CD8-positive, alpha-beta T cell (primary cell): ENCODE measurements at places on chromosomes 5 and 9. TPM values are rescaled to one million over a fixed set of nuclear protein-coding genes. Genes with fewer than 3 reads are reported as not detected.

- DNase-seq = no peak
These were observed 15.1 kb downstream of the NMRK1 start for GRCh38 chr9:75072895-75073294.

DNA sequence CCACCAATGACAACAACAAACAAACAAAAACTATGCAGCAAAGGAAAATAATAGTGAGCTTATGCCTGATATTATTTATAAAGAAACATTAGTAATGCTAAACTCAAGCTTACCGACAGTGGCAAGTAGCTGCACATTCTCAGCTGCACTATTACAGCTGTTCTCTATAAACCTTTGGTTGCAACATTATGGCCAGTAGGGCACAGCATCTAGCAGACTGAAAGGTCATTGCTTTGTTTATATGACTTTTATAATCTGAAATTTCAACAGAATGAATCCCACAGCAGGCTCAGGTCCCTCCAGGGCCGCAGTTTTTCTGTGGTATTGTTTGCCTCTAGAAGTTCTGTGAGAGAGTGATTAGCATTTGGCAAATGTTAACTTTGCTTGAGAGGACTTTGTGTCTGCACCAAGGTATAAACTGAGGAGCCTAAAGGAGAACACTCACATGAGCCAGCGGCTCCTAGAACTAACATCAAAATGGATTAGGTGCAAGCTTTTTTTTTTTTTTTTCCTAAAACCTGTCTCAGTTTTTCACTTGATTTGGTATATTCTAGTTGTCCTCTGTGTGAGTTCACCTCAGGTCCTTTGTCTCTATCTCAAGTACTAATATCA, 58.3 kb downstream of the IZUMO3 start:
- DNase-seq = no peak

Gene BARHL1
- not detected for total RNA-seq

DNA sequence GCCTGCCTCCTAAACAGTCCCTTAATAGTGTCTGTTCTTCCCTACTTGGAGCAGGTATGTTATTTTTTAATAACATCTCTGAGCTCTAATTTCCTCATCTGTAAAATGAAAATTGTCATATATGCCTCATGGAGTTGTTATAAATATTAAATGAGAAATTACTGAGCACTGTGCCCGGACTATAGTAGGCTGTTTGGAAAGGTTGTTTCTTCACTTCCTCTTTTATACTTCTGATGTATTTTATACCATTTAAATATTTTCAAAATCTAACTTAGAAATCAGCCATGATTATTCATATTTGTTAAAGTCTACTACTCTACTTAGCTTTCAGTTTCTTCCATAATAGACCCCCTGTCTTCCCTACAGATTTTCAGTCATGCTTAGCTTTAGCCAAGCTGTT, 30.5 kb upstream of the HAPLN1 start:
- DNase-seq = no peak

Gene RNF20
- 24.4 TPM for total RNA-seq

Gene CA9
- not detected for total RNA-seq

DNA sequence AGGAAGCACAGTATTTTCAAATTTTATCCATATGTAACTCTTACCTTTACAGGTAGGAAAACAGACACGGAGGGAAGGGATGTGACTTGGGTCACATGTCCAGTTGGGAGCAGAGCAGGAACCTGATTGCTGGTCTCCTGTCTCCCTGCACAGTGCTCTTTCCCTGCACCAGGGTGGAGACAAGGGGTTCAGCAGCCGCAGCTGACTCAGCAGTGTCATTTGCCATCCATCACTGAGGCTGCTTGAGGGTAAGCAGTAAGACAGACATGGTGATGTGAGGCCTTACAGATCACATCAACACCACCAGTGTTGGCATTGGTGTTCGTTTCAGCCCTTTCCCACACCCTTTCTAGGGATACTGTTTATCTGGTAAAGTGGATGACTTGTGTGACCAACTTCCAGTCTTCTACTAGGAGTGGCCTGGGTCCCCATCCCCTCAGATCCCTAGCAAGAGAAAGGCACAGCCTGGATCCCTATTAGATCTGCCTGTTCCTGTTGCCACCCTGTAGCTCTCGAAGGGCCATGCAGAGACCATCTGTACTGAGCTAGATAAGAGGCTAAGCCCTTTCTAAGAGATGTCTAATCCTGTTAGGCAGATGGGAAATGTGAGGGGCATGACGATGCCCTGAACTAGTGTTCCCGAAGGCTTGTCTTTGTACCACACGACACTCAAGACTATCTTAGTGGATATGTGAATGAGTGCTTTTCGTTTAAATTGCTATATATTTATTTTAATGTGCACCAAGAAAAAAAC, 29.1 kb downstream of the FRMPD1 start:
- DNase-seq = no peak

GRCh38 chr5:94969174-94969573, 315.7 kb downstream of the MCTP1 start:
- no peak for DNase-seq

GRCh38 chr9:80968611-80969010, 720.7 kb downstream of the TLE1 start:
- DNase-seq = no peak

- DNase-seq = no peak
These were observed 36.5 kb downstream of the CFAP95 start for GRCh38 chr9:69857131-69857530.

Gene TYRP1
- total RNA-seq = not detected

DNA sequence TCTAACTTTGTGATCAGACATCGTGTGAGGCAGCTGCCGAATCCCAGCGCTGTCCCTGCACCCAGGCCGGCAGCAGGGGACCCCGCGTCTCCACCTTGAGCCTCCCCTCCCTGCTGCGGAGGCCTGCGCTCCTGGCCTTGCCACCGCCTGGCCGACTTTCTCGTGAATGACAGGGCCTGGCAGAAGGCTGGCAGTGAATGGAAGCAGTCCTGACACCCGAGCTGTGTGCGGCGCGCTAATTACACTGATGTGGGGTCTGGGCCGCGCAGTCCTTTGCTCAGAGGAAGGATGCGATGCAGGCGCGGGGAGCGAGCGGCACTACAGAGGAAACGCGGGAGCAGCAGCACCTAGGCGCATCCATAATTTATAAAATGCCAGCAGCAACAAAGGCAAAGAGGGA, 40.3 kb downstream of the POU4F3 start:
- no peak for DNase-seq

DNA sequence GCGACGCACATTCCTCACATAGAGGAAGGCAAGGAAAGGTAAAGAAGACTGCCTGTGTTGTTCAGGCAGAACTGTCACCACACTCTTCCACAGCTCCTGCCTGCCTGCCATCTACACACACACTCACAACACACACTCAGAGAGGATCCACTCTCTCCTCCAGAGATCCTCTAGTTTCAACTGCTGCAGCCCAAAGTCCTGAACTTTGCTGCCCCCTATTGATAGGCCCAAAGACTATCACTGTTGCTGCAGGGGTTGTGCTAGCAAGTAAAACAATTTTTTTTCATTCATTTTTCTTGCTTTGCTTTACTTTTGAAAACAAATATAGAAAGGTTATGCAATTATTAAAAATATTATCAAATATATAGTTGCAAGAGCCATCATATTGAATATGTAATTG, 5.9 kb upstream of the CFAP90 start:
- no peak for DNase-seq

Gene OR1L6
- total RNA-seq = not detected

- no peak for DNase-seq
These were observed 283.9 kb downstream of the AOPEP start for GRCh38 chr9:95010431-95010838.

- no peak for DNase-seq
These were observed 11.5 kb upstream of the PRRC1 start for GRCh38 chr5:127505905-127506304.

Gene SUSD3
- total RNA-seq = 22.7 TPM

GRCh38 chr5:82635561-82636288, 357.6 kb upstream of the RPS23 start:
- no peak for DNase-seq

GRCh38 chr9:4077499-4078102, 222.3 kb downstream of the GLIS3 start:
- DNase-seq = peak; percentile 30

DNA sequence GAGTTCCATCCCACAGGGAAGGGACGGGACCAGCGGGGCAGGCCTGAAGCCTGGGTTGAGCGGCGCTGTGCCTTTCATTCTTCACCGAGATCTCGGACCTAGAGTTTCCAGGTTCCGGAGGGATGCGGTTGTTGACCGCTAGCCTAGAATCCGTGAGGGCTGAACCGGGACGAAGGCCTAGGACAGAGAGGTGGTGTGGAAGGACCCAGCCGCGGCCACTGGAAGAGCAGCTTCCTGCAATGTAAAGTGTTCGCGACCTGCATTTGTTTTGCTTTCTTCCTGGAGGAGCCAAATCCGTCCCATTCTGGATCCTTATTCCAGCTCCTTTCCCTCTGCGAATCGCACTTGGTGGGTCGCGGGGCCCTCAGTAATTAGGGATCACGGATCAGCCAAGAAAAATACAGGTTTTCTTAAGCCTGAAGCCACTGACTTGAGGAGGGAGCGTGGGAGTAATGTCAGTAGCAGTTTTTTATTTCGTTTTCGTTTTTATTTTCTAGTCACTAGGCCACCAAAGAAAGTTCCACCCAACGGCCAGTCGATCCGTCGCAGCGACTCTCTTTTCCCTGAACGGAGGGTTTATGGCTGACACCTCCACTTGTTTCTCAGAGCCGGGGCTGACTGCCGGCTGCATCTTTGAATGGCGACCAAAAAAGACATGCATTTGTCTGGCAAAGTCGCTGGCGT, 48.6 kb downstream of the ANXA2R start:
- no peak for DNase-seq

Gene FOXD4
- not detected for total RNA-seq

Gene PCDHGA10
- total RNA-seq = 0.08 TPM

Gene CCL28
- total RNA-seq = 20.9 TPM

GRCh38 chr5:136907371-136907770, 542.0 kb upstream of the TRPC7 start:
- no peak for DNase-seq

Gene SHISAL2B
- not detected for total RNA-seq

DNA sequence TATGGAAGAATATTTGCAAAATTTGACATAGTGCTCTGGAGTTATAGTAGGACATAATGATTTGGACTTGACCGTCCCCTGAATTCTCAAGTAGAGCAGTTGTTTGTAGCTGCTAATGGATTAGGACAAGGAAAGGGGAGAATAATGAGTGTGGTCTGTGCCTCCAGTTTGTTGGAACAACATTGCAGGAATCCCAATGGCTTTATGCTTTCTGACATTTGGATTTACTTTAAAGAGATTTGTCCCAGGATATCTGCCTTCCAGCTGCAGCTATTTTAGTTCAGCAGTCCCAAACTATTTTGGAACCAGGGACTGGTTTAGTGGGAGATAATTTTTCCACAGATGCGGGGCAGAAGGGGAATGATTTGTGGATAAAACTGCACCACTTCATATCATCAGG, 648.2 kb downstream of the SLCO4C1 start:
- no peak for DNase-seq

Gene PCDHB13
- total RNA-seq = not detected

- no peak for DNase-seq
These were observed 262.1 kb downstream of the ENC1 start for GRCh38 chr5:74378464-74378863.

GRCh38 chr9:110087605-110088004, 120.4 kb downstream of the C9orf152 start:
- DNase-seq = no peak

DNA sequence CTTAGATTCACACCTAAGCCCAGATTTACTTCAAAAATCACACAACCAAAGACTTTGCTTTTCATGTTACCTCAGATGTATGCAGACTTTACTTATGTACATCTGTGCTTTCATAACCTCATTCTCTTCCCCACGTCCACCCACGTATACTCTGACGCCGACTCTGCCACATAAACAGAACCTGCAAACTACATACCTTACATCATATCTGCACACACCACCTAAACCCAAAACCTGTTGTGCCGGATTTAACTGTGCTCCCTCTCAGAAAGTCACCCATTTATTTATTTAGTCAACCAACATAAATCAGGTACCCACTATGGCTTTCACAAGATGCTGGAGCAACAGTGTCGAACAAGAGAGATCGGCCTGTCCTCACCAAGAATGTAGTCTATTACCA, 1.0 kb upstream of the DPYSL3 start:
- DNase-seq = no peak

- no peak for DNase-seq
These were observed 16.1 kb upstream of the TMED7 start for GRCh38 chr5:115641948-115642347.

Gene PCDHGA5
- not detected for total RNA-seq

DNA sequence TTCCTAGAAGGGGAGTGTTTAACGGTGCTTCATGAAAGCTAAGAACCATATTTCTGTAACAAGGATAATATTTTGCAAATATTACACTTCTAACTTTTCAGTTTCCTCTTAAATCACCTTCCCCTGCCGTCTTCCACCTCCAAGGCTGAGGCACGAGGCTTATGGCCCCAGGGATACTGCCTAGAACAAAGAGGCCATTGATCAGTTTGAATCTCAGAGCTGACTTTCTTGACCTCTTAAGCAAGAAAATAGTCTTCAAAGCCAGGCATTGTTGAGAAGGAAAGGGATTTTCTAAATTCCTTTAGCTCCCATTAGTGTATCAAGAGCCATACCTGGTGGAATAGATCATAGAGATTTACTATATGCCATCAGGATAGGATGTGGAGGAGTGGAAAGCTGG, 566.2 kb downstream of the BNC2 start:
- DNase-seq = no peak

Gene GZMA
- 13.4 TPM for total RNA-seq

DNA sequence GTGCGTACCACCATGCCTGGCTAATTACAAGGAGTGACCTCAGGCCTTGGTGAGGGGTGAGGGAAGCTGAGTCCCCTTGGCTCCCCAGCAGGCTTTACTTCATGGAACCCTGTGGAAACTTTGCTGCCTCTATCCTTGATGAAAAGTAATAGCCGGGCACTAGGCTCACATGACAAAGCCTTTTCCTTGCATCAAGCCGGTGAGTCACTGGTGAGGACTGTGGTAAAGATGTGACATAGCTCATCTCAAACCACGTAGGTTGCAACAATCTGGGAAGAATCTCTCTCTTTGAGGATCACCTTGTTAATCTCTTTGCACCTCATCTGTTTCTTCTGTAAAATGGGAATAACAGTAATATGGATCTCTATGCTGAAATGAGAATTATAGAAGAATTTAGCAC, 116.3 kb upstream of the SLC25A48 start:
- DNase-seq = no peak

Gene IL3
- not detected for total RNA-seq

Gene SMIM33
- total RNA-seq = not detected

Gene GALT
- 64.7 TPM for total RNA-seq

Gene DTWD2
- 1.9 TPM for total RNA-seq

GRCh38 chr5:30959238-30959637, 234.2 kb upstream of the CDH6 start:
- DNase-seq = no peak

- DNase-seq = no peak
These were observed 67.4 kb downstream of the ARRDC3 start for GRCh38 chr5:91315701-91316100.

Gene NRARP
- total RNA-seq = 1.5 TPM
